ENCODE measurements at places on chromosomes 3 and 15.

DNA sequence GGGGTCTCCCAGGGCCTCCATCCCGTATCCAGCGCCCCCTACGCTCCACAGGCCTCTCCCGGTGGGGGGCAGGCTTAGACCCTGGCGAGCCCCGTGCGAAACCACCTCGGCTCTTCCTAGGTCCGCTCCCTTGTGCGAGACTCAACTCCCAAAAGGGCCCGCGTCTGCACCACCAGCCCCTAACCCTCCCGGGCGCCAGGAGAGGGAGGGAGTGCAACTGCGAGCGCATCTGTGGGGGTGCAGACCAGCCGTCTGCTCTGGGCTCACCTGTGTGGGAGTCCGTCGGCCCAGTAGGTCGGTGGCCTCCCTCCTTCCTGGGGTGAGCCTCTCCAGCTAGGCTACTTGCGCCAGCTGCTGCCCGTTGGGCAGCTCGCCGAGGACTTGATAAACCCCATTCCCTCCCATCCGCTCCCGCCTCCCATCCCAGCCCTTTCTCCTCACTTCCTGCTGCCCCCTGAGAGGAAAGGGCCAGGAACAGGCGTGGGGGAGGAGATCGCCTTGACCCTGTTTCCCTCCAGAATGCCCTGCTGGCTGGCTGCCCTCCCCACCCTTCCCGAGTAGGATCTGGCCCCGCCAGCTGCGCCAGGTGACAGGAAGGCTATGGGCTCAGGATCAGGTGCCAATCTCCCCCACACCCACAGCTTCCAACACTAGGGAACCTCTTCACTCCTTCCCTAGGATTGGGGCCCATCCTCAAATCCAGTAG, at the start of gene HYAL2:
TSS of gene HYAL2 (minus strand) at position 360 of the 706 bp plus-strand sequence. CDS start 2,256 bp downstream, outside the sequence.
- no peak for DNase-seq

- no peak for DNase-seq
Measured at GRCh38 chr3:69762768-69763229, 23.5 kb downstream of the MITF start.

DNA sequence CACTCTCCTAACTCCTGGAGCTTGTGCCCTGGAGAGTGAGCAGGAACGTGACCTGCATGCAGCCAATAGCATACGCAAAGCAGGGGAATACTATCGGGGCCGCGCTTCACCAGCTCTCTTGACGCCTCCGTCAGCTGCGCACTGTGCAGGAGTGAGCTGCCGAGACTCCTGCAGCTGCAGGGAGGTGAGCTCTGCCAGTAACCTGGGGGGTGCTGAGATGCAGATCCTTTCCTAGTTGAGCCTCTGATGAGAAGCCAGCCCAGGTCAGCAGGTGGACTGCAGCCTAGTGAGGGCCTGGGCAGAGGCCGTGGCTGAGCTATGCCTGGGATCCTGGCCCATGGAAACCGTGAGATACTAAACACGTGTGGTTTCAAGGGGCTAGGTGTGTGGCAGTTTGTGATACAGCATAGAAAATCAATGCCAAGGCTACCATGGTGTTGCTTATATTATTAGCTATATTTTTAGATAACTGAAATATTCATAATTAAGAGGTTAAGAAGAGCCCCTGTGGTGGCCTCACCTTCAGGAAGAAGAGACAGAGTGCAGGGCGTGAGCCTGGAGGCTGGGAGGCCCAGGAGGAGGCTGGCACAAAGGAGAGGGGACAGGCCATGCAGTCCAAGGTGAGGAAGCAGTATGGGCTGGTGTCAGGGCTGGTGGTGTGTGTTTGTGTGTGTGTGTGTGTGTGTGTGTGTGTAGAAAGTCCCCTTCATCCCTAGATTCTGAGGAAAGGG, 5.9 kb upstream of the DNAJB8 start:
- DNase-seq = no peak

- no peak for DNase-seq
Measured at GRCh38 chr3:53195602-53196574, 34.9 kb downstream of the PRKCD start.

DNA sequence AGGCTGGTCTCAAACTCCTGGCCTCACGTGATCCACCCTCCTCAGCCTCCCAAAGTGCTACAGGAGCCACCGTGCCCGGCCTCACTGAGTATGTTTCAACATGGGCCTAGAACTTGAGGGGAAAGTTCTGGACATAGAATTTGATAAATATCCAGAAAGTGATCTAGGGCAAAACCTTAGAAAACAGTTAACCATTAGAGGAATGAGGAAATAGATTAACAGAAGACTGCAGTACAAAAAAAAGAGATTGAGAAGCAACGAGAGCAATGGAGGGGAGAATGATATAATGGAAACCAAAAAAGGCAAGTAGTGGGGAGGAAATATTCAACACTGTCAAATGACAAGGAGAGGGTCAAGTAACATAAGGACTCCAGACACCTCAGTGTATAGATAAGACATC, 191.5 kb downstream of the PLCH1 start:
- no peak for DNase-seq

DNA sequence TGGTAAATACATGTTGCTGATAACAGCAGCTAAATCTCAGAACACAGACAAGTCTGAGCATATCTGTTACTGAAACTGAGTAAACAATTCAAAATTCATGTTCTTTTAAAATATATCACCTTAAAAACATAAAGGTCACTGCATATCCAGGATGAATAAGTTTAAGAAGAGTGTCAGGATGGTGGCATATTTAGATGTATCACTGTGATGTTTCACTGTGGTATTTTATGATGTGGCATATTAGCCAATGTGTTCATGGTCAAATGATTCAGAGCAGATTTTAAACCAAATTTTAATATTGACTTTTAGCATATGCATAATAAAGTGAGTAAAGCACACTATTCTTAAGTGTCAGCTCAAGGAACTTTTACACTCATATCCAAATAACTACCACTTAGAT, 346.4 kb upstream of the DPPA4 start:
- no peak for DNase-seq

GRCh38 chr15:25136119-25136518, 181.3 kb downstream of the SNRPN start:
- peak; percentile 26 for DNase-seq

DNA sequence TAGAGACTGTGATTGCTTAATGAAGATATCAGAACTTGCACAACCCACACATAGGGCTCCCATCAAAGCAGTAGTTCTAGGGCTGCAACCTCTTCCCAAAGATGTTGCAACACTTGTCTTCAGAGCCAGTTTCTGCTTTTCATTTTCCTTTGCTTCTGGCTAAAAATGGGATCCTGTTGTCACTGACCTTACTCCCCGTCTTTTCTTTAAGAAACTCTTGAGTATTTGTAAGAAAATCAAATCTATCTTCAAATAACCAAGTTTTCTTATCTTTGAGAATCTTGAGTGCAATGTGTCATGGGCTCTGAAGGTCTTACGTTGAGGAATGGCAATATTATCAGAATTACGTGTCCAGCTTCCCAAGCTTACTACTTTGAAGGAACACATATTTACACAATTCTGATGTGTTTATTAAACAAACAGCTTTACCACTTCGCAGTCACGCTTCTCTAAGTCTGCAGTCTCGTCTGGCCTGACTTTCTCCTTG, 24.1 kb downstream of the CACNA1D start:
- DNase-seq = no peak

DNA sequence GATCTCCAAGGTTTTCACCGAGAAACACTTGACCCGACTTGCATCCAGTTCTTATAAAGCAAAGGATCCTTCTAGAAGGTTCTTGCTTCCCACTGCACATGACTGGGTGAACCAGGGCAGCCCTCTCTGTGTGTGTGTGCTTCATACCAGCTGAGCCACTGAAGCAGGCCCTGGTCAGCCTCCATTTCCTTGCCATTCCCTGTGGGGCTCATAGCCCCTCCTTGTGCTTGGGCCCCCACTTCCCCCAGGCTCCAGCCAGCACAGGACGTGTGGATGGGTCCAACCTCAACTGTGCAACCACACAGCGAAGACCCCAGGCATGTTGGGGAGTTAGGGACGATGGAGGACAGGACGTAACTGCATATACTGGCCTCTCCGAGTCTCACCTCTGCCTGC, 15.5 kb downstream of the KLF15 start:
- DNase-seq = no peak

DNA sequence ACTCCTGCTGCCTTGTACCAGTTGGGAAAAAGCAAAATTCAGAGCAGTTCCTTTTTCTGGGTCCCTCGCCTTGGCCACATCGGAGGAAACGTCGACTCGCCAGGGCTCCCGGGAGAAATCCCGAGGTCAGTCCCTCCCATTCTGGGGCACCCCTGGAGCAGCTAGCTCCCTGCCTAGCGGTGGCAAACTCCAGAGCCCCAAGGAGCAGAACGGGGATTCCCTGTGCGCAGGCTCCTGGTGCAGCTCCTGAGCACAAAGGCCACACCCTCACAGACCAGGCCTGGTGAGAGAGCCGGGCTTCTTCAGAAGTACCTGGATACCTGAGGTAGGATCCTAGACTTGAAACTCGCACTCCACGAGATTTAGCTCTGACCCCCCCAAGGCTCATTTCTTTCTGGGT, 2.6 kb downstream of the LRRC3B start:
- no peak for DNase-seq

GRCh38 chr3:61442696-61443095, 118.7 kb upstream of the PTPRG start:
- DNase-seq = no peak

DNA sequence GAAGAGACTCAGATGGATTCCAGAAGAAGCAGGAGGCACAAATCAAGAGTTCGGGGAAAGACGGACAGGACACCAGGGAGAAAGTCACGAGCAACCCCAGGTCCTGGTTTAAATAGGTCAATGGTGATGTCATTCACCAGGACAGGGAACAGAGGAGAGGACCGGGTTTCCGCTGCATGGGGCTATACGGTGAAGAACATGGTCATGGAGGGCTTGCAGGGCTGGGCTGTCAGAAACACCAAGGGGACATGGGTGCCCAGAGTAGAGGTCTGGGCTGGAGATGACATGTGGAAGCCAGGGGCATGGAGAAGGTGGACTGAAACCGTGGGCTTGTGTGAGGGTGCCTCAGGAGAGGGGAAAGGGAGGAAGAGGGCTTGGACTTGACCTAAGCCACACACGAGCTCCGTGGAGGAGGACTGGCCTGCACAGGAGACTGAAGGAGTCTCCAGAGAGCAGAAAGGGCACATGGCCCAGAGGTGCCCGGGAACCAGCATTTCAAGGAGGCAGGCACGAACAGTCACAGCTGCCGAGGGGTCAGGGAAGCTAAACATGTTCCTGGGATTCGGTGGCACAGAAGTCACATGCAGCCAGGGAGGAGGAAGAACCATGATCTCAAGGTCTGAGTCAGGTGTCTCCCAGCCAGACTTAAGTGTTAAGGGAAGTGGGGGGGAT, 54.2 kb upstream of the RPL32 start:
- no peak for DNase-seq

DNA sequence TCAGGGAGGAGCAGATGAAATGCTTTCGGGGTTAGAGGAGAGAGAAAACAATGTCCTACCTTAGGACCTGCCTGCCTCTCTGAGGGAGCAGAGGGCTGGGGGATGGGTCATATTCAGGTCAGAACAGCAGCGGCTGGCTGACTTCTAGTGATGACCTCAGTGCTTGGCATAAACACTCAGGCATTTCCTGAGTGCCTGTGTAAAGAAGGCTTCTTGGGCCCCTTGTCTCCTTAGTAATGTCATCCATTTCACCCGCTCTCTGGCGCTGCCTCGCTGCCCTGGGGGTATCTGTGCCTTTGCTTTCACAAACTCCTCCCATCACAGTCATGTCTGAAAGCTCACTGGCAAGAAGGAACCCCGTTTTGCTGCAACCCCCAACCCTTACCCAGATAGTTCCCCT, 82.9 kb upstream of the GSK3B start:
- peak; percentile 86 for DNase-seq

GRCh38 chr15:58222679-58223078, 84.5 kb downstream of the AQP9 start:
- DNase-seq = no peak

DNA sequence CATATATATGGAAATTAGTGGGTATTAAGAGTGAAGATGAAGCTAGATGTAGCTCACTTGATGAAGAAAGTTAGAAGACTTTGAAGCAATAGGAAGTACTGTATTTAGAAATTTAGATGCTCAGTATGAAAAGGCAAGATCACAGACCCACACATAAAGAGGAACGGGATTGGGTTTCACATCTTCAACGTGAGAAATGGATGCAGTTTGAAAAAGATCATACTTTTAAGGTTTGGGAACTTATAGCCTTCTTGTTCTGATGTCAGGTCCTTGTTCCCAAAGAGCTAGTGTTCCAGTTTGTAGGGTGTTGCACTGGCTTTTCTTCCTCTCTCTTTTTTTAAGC, 16.7 kb downstream of the AP3S2 start:
- no peak for DNase-seq

DNA sequence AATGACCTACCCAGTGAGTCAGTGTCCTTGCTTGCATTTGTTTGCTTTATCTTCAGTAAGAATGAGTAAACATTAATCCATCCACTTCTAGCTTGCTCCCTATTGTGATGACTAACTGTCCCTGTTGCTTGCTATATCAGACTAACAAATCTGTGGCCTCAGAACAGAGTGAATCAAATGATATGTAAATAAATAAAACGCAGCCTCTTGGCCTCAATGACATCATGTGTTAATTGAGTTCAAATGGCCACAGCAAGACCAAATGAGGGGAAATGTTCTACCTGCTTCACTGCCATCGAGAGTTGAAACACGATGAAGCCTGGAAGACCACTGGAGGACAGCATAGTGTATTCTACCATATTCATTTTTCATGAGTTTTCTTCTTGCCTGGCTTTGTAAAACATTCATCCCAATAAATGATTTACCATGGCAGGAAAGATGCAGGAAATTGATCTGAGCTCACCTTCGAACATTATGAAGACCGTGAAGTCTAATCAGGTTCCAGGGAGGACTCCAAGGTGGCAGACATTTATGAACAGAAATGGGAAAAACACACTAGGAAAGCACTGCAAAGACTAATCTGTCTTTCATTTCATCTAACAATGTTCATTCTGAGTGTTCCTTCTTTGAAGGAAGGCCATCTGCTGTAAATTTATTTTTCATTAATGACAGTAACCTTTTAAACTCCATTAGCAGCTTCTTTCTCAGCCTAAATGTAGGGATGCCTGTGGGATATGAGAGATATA, 1144.5 kb downstream of the TUSC7 start:
- peak; percentile 46 for DNase-seq

- DNase-seq = no peak
Measured at GRCh38 chr15:96578393-96578792, 247.9 kb downstream of the NR2F2 start.

DNA sequence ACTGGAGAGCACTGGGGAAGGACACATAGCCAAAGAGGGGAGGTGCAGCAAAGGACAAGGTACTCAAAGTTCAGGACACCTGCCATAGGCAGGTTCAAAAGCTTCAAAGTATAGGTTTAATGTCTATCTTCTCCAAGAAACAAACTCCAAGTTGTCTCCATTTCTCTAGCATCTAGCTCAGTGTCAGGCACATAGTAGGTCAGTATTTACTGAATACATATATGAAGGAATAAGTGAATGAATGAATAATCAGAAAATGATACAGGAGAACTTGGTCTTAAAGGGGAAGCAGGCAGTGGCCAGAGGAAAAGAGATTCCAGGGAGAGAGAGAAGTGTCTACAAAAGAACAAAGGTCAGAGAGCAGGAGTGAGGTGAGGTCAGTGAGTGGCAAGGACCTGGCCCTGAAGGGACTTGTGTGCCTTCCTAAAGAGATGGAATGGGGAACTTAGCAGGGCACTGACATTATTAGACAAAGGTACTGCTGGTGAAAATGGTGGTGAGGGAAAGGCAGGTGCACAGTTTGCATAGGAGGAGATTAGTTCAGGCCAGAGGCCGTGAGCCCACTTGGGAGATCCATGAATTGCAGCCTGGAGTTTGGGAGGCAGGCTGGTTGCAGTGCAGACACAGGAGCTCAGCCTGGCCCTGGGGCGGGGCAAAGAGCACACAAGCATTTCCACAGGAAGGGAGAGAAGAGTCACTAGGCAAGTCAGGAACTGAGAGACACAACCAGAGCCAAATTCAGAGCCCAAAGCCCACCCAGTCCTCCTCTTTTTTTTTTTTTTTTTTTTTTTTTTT, 21.4 kb downstream of the TBC1D2B start:
- DNase-seq = no peak

All from RKO (cell line).